Ammon's horn (tissue), 1 donor: ENCODE measurements at places on chromosomes 3 and 15.

- DNase-seq = no peak
Observed at GRCh38 chr3:60475096-60475495, 776.2 kb downstream of the FHIT start.

DNA sequence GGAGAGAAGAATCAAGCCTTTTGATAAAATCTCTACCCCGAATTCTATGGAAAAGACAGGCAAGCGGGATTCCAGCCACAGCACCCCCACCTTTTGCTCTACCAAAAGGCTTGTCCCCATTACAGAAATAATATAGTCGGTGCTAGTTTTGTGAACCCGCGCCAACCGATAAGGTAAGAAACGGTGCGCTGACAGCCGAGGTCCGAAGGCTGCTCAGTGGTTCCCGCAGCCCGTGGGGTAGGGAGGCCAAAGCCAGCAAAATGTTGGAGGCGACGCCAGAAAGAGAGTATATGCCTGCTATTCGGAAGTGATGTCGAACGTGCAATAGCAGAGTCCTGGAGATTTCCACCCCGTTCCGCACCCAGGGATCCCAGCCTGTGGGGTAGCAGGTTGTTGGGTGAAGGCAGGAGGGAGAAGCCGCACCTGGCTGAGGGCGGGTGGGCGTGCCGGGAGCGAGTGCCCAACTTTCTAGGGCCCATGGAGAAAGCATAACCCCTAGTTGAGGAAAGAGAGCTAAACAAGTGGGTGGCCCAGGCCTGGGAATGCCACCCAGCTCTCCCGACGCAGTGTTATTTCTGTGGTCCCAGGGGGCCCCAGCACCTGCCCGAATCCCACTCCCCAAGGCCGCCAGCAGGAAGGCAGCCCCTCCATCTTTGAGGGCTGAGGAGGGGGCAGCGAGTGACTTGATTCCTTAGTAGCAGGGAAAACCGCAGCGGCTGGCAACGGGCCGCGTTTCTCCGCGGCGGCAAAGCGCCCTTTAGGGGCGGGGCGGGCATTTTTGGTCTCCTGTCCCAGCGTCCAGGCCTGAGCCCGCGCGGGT, 7.9 kb upstream of the SOX2 start:
- no peak for DNase-seq

- no peak for DNase-seq
Observed at GRCh38 chr15:31803388-31803884, 226.9 kb upstream of the CHRNA7 start.

GRCh38 chr15:97841558-97841957, 118.9 kb upstream of the ARRDC4 start:
- no peak for DNase-seq

DNA sequence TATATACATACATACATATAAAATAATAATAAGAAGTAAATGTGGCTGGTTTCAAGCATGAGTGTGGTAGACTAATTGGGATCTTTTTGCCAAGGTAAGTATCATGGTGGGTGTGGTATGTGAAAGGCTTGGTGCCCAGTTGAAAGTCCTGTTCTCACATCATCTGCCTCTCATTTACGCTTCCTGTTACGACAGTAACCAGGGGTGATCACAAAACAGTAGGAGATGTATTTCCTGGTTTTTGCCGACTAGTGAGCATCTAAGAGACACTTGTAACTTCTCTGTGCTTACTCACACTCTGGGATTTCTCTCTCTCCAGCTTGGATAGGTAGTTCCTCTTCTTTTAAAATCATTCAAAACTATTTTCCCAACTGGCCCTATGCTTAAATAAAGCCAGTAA, 1028.3 kb upstream of the NR2F2 start:
- DNase-seq = no peak

DNA sequence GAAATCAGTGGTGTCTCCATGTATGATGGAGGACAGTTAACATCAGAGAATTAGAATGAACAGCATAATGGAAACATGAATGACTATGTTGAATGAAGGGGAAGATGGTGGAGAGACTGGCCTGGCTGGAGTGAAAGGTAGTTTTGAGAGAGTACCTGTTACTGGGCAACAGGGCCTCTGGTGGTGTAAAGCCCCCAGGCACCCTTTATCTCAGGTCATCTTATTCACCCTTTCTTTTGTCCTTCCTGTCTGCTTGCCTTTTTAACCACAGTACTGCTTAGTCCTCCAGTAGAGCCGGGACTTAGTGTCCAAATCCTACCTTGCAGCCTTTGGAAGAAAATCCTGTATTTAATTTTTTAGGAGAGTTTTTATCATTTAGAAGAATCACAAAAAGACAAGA, 6.2 kb downstream of the IREB2 start:
- no peak for DNase-seq

GRCh38 chr3:149514471-149514870, 40.0 kb downstream of the TM4SF4 start:
- DNase-seq = no peak

- no peak for DNase-seq
Observed at GRCh38 chr15:80177156-80177555, 24.4 kb downstream of the FAH start.

GRCh38 chr3:130997289-130997688, 29.3 kb downstream of the ASTE1 start:
- no peak for DNase-seq

GRCh38 chr3:173993299-173993698, 595.8 kb downstream of the NLGN1 start:
- peak; percentile 40 for DNase-seq

GRCh38 chr15:67678993-67679392, 136.5 kb downstream of the MAP2K5 start:
- no peak for DNase-seq

GRCh38 chr3:189621948-189622603, 9.1 kb upstream of the TP63 start:
- no peak for DNase-seq

GRCh38 chr15:91407269-91407889, 307.3 kb downstream of the SV2B start:
- no peak for DNase-seq

GRCh38 chr15:64011736-64012135, 34.5 kb downstream of the DAPK2 start:
- DNase-seq = no peak

DNA sequence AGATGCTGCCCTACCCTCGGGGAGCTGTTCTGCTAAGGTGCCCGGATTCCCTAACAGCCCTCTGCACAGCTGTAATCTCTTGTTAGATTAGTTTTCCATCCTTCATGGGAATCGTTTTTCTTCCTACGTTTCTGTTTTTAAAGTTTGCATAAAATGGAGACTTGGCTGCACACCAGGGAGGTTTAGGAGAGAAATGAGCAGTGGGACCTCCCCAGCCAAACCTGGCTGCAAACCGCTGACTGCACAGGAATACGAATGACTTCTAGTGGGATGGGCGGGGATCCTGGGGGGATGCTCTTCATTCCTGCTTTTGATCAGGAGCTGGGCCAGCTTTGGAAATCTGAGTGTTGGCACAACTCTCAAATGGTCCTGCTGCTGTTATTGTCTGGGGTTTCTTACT, 77.5 kb downstream of the THSD4 start:
- no peak for DNase-seq

GRCh38 chr3:25468866-25469319, 40.8 kb downstream of the RARB start:
- peak; percentile 66 for DNase-seq

DNA sequence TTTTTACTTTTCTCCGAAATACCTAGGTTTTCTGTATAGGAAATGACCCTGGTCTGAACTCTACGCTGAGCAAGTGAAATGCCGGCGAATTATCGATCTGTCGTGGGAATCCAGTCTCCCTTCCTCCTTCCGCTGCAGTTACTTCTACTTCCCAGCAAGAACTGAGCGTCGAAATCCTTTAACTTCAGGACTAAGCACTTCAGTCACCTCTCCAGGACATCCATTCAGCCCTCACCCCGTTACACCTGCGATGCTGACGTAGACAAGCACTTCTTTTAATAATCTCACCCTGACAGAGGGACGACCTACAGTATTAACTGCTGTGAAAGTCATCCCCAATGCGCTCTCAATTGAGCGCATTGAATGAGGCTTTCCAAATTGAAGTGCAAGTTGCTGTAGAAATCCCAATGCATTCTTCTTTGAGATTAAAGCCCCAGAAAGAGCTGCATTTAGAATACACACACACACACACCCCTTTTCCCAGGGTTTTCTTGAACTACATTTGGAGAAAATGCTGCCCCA, 1.3 kb downstream of the TOP2B start:
- peak; percentile 37 for DNase-seq

GRCh38 chr15:60679256-60679655, 200.3 kb upstream of the ICE2 start:
- no peak for DNase-seq

- no peak for DNase-seq
Observed at GRCh38 chr3:22263042-22263441, 512.0 kb upstream of the ZNF385D start.

GRCh38 chr15:31550211-31550977, 223.8 kb downstream of the KLF13 start:
- DNase-seq = no peak

GRCh38 chr15:39581793-39582285, 960 bp downstream of the THBS1 start:
- DNase-seq = no peak

- no peak for DNase-seq
Observed at GRCh38 chr3:58565621-58566397, 11.4 kb downstream of the FAM107A start.

DNA sequence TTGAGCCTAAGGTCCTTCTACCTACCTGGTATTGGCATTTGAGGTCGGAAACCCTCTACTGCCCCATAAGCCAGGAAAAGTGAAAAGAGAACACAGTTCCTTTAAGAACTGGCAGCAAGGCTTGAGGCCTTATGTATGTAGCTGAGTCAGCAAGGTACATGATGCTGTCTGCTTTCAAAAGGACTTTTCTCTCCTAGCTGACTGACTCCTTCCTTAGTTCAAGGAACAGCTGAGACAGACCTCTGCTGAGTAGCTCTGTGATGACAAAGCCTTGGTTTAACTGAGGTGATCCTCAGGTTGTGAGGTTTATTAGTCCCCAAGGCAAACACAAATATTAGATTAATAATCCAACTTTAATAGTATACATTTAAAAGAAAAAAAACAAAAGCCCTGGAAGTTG, 45.8 kb downstream of the ADPGK start:
- no peak for DNase-seq

DNA sequence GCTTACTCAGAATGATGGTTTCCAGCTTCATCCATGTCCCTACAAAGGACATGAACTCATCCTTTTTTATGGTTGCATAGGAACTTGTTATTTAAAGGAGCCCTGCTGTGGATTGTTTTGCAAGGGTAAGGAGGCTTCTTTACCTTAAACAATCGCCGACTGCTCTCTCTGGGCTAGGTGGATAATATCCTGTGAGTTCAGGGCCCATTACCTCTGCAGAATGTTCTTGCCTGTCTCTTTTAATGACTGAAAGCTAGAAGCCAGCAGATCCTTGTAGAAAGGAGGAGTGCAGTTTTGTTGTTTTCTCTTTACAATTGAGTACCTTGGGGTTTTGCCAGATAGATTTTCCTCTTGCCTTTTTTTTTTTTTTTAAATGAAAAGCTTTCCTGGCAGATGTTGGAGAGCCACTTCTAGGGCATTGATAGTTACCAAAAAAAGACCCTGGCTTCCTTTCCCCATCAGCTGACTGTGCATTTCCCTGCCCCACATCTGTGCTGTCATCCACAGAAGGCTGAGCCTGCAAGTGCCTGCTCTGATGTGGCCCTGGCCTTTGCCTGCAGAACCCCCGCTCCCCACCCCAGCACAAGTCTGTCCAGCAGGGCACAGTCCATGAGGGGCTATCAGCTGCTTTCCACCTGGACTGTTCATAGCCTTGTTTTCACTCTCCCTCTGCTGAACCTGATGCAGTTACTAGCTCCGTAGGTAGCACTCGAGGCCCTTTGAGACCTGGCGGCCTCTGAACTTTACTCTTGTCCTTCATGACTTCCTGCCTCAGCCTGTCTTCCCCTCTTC, 113.1 kb downstream of the CHCHD6 start:
- DNase-seq = no peak

DNA sequence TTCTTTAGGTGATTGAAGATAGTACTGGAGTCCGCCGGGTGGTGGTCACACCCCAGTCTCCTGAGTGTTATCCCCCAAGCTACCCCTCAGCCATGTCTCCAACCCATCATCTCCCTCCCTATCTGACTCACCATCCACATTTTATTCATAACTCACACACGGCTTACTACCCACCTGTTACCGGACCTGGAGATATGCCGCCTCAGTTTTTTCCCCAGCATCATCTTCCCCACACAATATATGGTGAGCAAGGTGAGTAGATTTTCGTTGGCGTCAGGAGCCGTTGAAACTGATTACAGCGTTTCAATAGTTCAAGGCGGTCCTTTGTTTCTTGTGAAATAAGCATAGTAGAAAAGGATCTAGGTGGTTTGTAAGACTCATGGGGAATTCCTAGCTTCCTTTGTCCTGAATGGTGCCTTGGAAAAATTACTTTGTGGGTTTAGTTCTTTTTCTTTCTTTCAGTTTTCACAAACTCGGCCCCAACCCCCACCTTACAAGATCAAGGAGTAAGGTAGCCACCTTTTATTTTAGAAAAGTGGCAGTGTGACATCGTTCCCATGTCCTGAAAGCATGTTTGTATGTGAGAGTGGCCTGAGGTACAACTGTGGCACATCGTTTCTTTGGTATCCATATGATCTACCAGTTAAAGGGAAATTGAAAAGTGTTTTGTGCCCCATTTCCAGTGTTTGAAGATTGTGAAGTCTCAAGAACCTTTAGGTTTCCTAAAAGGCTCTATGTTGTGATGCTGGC, 200.6 kb downstream of the GHSR start:
- DNase-seq = no peak

DNA sequence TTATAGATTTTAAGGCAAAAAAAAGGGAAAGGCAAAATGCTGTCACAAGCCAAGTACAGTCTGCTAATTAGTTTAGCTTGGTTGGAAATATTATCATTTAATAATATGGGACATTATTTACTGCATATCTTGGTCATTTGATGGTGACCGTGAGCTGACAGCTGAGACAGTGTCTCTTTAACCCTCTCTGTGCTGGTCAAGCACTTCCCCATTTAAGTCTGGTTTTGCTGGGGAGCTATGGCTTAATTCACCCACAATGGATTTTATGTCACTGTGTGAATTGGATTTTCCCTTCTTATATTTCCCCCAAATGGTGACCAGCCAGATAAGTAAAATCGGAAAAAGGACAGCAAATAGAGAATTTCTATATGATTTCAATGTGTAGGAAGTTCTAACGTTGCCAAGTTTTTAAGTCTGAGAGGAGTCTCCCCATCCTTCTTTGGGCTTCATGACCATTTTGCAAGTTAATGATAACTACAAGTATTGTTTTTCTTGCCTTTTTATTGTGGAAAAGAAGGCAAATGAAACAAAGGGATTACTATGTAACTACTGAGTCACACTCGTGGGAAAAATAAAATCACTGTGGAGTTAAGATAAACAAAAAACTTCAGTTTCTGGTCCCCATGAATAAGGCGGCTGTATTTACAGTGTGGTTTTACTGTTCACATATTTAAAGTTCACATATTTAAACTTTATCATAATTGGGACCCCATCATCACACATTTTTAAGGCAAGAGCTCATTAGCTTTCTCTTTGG, 373.5 kb downstream of the NR2F2 start:
- DNase-seq = no peak

GRCh38 chr3:104629038-104629437, 737.7 kb upstream of the ALCAM start:
- DNase-seq = no peak
